ENCODE measurements at places on chromosomes 5 and 9.

DNA sequence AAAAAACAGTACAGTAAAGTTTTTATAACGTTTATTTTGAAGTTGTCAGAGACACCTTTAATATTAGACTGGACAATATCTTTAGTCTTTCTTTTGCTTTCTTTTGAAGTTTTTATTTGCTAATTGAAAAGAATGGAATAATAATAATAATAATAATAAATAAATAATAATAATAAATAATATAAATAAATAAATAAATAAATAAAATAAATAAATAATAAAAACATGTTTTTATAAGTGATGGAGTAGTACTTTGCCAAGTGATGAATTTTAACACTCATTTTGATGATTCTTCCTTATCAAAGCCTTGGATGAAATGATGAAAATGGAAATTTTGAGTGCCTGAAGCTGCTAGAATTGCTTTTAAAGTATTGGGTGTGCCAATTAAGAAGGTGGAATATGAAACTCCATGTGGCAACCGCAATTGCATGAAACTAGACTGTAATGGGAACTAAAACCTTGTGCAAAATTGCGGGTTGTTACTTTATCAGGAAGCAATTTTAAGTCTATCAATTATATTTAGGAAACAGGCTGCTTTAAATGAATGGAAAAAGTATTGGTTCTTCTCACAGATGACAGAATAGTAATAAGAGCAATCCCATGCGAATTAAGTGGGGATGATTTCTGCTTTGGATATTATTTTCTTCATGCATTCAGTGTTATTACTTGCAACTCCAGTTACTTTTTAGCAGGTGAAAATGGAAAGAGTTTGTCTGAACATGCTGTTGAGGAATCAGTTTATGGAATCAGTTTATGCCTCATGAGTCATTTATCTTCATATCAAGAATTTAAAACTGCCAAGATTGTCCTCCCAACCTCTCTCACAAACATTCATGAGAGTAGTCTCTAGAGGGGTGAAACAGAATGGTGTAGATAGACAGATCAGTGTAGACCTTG is 4.6 kb downstream of the ANXA1 start:
- DNase-seq: no peak

- no peak for DNase-seq
Measured at GRCh38 chr9:89473762-89474469, 24.0 kb downstream of the SEMA4D start.

- no peak for DNase-seq
Measured at GRCh38 chr9:8880060-8880459, 1080.5 kb upstream of the DMAC1 start.

DNA sequence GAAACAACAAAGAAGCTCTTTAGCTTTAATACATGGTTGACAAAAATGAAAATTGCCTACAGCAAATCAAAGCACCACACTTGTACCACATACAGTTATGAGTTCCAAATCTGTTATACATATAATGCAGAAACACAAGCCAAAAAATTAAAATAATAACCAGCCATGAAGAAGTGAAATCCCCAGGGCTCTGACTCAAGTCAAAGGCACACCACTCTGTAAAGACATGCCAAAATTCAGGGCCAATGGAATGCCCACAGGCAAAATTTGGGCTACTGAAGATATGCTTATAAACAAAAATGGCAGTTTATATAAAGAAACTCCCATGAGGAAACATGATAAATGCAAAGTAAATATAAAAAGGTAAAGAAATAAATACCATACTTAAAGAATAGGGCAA is 29.0 kb downstream of the THBS4 start:
- no peak for DNase-seq

GRCh38 chr5:134177369-134178095 is 782 bp upstream of the SKP1 start:
- DNase-seq: no peak

DNA sequence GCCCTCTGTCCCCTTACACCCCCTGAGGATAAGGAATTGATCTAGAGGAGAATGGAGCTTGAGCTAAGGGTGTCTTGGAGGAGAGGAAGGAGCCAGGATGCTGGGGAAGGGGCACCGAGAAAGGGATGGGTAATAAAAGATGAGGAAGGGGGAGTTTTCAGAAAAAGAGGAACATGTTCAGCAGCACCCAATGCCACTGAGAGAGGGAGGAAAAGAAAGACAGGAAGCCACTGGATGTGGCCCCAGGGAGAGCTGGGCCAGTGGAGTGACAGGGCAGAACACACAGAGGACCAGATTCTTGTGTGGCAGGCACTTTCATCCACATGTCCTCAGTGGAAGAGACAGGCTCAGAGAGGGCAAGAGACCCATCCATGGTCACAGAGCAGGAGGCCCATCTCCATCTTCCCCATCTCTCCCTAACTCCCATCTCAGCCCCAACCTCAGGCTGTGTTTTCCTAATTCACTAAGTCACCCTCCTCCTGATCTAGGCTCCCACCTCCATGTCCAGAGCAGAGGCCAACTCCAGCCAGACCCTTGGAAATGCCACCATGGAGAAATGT is 7.2 kb downstream of the PFN3 start:
- DNase-seq: no peak

DNA sequence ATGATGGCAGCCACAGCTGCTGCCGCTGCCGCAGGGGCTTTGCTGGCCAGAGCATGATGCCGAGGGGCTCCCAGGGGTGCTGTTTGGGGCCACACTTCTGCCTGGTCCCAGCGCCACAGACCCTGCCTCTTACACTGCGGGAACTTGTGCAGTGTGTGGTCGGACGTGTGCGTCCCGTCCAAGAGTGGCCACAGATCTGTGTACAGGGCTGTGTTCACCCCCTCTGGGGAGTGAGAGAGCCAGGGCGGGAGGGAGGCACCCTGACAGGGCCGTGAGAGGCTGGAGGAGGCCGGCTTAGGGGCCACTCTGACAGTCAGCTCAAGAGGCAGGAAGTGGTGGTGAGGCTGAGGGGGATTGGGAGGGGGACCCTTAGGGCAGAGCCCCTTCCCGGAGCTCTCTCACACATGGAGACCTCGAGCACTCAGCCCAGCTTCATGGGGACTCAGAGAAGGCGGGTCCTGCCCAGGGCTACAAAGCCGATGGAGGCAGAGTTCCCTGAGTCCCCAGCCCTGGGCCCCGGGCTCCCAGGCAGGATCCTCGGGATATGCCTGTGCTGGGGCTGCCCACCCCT is 13.1 kb upstream of the CARD19 start:
- DNase-seq: no peak

DNA sequence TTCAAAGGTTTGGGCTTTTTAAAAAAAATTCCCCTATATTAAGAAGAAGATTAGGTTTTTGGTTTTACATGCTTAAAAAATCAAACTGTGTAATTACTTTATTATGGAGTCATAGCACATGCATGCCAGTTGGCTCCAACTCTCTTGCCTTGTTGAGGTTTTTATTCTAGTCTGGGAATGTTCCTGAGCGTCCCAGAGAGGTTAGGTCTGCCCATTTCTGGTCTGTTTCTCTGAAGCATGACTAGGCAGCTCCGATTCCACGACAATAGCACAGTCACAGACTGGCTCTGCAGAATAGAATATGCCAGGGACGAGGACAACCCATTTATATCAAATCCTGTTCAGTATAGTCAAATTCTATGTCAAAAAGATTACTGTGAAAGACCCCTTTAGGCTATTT is 217.0 kb downstream of the PCSK5 start:
- no peak for DNase-seq

- no peak for DNase-seq
Measured at GRCh38 chr5:145236983-145237382, 598.2 kb downstream of the PRELID2 start.

DNA sequence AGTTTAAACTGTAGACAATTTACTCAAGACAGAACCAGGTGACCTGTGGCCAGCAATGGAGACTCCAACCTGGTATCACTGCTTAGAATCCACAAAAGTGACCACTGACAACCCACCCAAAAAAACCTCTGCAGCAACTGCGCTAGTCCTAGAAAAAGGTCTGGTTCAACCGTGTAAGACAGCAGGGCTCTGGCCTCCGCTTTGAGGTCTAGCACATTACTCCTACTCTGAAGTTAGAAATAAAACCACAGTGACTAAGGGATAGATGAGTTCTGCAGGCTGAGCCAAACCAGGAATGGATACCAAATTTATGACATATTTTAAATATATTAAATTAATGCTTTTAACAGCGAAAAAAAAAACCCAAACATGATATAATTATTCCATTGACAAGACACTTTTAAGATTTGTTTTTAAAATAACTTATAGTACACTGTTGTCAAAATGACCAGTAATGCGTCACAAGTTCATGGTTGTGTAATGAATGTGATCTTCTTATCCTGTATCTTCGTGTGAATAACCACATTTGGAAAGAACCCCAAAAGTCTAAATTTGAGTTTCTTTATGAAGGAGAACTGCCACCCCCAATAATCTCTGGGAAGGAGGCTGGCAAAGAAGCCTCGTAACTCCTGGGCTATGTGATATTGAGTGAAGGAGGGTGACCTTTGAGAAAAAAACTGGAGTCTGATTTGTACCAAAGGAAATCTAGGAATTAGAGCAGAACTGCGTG is 101.9 kb upstream of the SLC44A1 start:
- DNase-seq: no peak

DNA sequence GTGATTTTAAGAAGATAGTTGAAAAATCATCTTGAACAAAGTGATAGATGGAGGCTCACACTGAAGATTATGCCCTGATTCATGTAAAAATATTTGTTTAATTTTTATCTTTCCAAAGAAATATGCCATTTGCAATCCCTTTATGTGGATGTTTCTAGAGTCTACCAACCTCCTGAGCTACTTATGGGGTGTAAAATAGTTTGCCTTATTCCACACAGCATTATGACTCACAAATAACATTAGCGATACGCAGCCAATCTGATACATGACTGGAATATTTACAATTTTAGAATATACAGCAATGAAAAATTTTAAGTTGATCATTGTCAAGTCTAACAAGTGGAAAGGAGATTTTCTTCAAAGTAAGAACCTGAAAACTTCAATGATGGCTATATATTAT is 327.5 kb downstream of the EDIL3 start:
- no peak for DNase-seq

- DNase-seq: no peak
Measured at GRCh38 chr5:168318240-168318639, 26.8 kb downstream of the WWC1 start.

DNA sequence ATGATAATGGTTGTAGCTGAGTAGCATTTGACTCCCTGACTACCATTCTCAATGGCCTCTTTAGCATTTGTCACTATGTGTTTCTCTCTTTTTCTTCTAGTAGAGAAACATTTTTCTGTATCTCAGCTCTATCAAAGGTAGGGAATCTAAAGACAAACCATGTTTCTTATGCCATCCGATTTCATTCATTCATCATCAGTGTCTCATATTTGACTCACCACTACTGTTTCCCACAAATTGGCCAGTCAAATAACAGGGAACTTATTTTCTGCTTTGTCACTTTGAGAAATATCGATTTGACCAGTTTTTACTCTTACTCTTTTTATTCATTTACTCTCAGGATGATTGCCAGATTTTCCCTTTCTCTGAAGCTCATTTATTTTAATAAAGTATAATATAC is 282.3 kb downstream of the TMEM167A start:
- no peak for DNase-seq

DNA sequence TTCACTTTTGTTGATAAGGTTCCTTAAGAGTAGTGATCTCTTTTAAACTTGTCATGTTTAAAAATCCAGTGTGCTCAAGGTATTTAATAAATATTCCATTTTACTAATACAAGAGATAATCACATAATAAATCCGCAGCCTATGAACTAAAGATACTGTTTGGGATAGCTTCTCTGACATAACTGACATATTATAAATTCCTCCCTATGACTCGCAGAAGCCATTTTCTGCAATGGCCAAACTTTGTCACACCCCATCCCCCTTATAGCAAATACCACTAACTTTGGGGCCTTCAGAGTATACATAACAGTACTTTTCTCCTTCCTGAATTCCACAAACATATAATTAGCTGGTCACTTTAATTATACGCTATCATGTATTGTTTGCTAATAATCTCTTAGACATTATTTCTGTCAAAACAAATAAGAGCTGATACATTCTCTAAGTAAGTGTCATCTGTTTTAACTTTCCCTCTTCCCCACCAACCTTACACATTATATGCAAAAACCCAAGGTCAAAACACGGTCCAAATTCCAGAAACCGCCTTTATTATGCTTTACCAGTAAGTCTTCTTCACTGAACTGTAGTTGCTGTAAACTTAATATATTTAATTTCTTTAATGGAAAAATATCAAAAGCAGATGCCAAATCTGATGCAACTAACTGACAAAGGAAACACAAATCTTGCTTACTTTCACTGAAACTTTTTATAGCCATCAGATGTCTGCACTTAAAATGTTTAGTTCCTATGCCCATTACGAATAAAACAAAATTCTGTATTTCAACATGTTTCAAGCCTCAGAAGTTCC is 971 bp downstream of the TMEM267 start:
- no peak for DNase-seq

- no peak for DNase-seq
Measured at GRCh38 chr9:78939311-78940065, 632.3 kb upstream of the TLE4 start.

DNA sequence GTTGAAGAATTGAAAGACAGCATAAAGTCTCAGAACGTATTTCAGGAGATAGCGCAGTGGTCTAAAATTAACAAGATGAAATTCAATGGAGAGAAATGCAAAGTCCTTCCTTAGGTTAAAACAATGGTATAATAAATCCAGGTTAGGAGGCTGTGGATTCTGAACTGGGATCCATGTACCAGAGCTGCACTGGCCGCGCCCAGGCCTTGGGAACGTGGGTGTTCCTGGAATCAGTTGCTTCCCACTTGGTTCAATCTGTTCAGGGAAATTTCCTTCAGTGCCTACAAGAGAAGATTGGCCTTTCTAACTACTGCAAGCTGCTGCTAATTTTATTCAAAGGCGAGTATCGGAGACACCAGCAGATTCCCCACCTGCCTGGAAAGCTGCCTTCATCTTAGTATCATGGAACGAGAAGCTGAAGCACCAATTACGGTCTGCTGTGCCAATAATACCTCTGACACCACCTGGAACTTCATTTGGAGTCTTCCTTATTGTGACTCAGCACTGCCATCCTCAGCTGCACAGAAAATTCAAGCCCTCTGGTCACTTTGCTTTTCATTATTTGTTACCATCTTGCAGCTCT is 14.3 kb upstream of the CTNND2 start:
- DNase-seq: no peak
